ENCODE measurements at places on chromosomes 13 and 19.

GRCh38 chr19:39778763-39779162 is at the start of gene LEUTX:
TSS of gene LEUTX (plus strand) at chr19:39778854. CDS start at chr19:39778921, 67 bp downstream.
- no peak for DNase-seq

- DNase-seq: peak; percentile 29
These were observed 13.0 kb downstream of the CYP2S1 start for GRCh38 chr19:41205995-41206394.

DNA sequence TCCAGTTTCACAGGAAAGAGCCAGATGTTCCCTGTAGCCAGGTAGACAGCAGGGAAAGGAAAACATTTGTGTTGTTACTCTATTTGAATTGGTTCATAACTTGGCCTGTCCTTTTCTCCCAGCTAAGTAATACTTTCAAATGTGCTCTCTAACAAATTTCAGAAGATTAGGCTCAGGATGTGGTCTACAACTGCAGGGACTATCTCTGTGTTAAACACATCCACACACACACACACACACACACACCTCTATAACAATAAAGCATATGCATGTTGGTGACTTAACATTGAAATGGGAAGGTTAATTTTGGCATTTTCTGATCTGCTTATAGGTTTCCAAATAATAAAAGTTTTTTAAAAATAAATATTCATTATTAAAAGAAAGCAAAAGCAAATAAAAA is 316.0 kb upstream of the ARGLU1 start:
- no peak for DNase-seq

DNA sequence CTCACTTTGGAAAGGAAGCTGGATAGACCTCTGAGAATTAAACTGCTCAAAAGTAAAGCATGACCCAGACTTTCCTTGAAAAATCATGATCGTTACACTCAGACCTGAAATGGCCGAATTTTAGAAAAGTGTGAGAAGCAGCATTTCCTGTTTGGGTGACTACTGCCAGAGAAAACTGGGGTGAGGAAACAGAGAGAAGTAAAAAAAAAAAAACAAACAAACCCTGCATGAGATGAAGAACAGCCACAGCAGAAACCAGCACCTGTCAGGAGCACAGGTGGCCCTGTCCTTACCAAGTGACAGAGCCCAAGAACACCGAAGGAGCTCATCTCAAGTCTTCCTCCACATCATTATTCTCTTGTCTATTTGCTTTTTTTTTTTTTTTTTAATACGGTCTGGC is 12.0 kb upstream of the ADPRHL1 start:
- no peak for DNase-seq

DNA sequence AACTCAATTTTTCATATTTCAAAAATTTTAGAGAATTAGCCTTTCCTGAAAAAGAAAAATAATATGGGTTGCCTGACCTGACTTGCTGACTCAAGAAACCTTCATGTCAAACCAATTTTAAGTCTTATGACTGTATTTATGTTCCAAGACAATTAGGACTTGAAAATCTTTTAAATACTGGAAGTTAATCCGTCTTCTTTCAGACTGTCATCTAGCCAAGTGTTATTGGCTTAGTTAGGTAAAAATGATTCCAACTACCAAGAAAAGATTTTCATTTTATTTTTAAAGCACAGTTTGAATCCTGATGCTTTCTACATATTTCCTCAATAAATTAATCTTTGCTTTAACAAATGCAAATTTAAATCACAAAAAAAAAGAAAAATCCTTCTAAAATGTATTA is 337.6 kb downstream of the SLITRK6 start:
- no peak for DNase-seq

DNA sequence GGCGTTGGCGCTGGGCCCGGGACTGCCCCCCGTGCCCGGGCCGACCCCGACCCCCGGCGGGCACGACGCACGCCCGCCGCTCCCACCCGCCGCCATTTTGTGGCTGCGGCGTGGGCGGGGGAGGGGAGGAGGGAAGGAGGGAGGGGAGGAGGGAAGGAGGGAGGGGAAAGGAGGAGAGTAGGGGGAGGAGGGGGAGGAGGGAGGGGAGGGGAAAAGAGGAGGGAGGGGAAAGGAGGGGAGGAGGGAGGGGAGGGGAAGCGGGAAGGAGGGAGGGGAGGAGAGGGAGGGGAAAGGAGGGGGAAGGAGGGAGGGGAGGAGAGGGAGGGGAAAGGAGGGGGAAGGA is at the start of gene BTBD2:
TSS of gene BTBD2 (minus strand) at position 107 of the 343 bp plus-strand sequence. CDS start at position 96, 11 bp downstream.
- DNase-seq: no peak

GRCh38 chr19:45752639-45753038 is 16.4 kb downstream of the SIX5 start:
- DNase-seq: no peak

- no peak for DNase-seq
These were observed 2.5 kb upstream of the RPL36 start for GRCh38 chr19:5687360-5688198.

DNA sequence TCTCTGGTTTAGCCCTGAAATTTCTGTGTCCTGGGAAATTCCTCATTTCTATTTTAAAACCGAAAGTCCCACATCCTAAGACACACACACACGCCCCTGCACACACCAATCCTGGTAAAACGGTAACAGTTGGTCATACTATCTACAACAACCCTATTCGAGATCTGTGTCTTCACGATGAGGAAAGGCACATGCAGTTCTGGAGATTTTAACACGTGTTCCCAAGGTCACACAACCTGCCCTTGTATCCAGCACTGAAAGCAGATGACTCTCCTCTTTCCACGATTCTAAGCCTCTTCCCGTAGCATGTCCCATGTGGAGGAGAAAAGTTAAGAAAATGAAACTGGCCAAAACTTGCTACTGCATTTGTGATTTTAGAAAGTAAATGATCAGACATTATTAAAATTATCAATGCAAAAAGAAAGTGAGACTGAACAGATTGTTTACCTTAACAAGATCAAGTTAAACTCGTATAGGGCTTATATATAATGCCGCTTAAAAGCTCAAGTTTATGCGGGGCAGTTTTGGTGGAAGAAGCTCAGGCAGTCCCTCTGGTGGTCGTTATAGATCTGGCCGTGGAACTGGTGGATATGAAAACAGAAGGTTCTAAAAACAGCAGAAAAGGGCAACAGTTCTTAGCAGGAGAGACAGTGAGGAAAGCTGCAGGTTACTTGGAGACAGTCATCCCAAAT is 32.7 kb downstream of the VSTM1 start:
- DNase-seq: no peak

GRCh38 chr13:40651866-40652587 is 14.4 kb downstream of the FOXO1 start:
- DNase-seq: no peak

- DNase-seq: no peak
These were observed 32.0 kb upstream of the TMEM255B start for GRCh38 chr13:113726961-113727411.

- DNase-seq: no peak
These were observed 17.7 kb upstream of the UPF1 start for GRCh38 chr19:18814063-18814462.

- DNase-seq: no peak
These were observed 60.0 kb upstream of the GPR183 start for GRCh38 chr13:99367106-99367616.

DNA sequence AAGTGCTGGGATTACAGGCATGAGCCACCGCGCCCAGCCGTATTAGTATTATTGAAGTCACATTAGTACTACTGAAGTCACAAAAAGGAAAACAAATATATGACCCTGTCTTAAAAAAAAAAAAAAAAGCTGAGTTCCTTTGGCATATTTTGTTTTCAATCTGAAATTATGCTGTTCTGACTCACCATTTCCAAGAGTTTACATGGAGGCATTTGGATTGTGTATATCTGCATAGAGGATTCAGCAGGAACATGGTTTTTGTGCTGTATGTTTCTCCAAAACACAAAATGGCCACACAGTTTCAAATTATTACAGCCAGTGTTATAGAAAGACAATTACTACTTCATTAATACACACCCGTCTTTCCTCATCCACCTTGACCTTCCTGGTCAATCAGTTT is 103.5 kb upstream of the TSC22D1 start:
- DNase-seq: no peak

GRCh38 chr13:65966991-65967451 is 1263.1 kb downstream of the PCDH9 start:
- DNase-seq: peak; percentile 22

- DNase-seq: no peak
These were observed 11.6 kb downstream of the DIAPH3 start for GRCh38 chr13:60152114-60152513.

- peak; percentile 100 for DNase-seq
These were observed 12.4 kb downstream of the NOSIP start for GRCh38 chr19:49567861-49568441.

DNA sequence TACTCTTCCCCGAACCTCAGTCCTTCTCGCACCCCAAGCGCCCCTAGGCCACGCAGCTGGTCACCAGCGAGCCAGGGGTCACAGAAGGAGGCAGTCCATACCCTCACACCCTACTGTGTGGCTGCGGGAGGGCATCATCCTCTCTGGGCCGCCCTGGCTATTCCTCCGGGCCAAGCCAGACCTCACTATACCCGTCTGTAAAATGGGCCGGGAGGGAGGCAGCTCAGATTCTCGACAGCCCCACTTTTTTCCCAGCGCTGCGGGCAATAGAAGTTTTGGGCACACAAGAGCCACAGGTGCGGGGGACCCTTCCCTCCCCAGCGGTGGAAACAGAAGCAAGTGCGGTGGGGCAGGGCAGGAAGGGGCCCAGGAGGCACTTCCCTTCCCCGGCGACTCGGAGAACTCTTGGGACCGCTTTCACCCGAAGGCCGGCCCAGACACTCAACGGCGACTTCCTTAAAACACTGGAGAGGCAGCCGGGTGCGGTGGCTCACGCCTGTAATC is 5.6 kb upstream of the ARRDC2 start:
- no peak for DNase-seq

DNA sequence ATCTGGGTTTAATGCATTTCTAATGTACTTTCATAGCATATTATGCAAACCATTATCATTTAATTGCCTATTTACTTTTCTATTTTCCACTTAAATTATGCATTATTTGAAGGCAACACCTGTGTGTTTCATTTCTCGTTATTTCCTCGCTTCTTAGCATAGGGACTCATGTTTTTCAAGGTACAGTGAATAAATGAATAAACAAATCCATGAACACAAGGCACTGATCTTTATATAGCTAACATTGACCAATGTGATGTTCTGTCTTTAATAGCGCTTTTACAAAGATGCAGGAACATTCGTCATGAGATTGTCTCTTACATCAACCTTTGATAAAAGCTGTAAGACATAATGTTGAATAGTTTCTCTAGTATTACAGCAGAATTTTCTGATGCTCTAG is 121.2 kb downstream of the B3GLCT start:
- DNase-seq: no peak

DNA sequence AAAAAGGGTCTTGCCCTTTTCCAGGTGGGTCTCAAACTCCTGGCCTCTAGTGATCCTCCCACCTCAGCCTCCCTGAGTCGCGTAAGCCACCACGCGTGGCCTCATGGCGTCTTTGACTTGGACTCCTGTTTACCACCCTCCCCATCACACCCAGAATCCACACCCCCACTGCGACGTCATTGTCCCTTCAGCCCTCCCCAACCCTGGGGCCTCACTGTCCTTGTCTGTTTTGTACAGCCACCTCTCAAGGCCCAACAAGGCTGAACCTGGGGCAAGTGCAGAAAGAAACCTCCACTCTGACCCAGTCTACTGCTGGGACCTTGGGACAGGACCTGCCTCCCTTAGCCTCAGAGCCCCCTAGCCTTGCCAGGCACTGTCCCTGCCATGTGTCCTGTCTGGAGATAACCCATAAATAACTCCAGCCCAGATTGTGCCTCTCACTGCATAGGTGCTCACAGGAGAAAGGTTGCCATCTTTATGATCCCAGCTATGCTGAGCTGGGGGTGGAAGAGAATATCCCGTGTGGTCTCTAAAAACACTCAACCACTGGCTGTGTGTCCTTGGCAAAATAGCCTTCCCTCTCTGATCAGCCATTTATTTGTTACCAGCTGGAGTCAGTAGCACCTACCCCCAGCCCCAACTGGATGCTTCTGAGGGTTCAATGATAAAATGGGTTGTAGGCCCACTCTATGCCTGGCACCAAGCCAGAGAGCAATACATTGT is 1.8 kb upstream of the IFI30 start:
- no peak for DNase-seq

DNA sequence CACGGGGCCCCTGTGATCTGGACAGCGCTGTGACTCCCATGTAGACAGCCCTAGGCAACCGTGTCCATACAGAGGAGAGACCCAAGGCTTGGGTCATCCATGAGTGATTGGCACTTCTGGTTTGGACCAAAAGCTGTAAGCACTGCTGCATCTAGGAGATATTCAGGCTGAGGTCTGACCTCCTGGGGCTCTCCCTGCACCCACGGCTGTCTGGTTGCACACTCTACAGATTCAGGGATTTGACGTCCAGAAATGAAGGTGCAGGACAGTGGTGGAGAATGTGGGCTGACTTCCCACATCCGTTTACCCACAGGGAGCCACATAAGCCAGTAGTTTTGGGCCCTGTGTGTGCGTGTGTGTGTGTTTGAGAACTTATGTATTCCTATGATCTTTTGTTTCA is 76.2 kb upstream of the ARHGEF7 start:
- no peak for DNase-seq

DNA sequence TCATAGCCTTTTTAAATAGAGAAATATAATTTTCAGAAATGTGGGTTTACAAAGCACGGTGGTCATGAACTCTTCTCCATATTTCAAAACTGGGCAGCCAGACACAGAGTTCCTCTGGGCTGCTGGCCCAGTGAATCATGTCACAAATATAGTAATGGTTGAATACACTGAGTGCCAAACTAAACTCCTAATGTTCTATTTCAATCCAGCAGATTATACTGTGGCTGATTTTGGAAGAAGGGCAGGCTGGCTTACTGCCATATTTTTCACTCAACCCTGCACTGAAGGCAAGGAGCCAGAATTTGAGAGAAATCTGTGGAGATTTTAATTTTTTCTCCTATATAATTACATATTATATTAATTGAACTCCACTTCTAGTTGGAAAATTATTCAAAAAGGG is 17.0 kb upstream of the PRR20A start:
- DNase-seq: no peak

DNA sequence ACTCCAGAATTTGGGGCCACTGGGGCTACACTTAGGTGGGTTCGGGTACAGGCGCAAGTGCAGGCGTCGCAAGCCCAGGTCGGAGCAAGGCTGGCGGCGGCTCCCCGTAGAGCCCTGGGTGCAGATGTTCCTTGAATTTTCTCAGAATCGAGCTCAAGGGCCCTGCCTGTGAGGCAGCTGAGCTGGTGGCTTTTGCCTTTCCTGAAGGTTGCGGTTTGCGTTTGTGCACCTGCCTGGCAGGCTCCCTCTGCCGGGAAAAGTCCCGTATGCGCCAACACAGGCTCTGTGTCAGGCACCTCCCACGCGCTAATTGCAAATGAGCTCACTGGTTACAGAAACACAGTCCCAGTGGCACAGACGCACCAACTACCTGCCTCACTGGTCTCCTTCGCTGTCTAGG is 5.9 kb downstream of the DOHH start:
- no peak for DNase-seq

- no peak for DNase-seq
These were observed 3.2 kb upstream of the NKG7 start for GRCh38 chr19:51375504-51376221.

DNA sequence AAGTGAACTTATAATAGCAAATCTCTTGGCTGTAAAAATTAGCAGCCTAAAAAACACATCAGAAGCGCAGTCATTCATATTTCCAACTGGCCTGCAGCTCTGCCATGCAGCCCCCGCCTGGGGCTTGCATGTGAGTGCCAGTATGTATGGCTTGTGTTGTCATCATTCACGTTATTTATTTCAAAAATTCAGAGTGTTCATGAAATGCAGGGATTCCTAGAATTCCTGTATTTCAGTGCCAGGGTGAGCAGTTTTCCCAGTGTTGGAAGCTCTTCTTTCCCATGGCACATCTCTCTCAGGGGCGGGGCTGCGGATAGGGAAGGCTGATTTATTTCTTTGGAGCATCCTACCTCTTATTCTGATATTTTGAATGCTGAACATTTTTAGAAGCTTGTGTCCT is 234.6 kb downstream of the FGF9 start:
- no peak for DNase-seq

- no peak for DNase-seq
These were observed 12.4 kb upstream of the DGKH start for GRCh38 chr13:42035905-42036521.
